NCI-H1105 (cell line): ENCODE measurements at places on chromosomes 7 and 10.

DNA sequence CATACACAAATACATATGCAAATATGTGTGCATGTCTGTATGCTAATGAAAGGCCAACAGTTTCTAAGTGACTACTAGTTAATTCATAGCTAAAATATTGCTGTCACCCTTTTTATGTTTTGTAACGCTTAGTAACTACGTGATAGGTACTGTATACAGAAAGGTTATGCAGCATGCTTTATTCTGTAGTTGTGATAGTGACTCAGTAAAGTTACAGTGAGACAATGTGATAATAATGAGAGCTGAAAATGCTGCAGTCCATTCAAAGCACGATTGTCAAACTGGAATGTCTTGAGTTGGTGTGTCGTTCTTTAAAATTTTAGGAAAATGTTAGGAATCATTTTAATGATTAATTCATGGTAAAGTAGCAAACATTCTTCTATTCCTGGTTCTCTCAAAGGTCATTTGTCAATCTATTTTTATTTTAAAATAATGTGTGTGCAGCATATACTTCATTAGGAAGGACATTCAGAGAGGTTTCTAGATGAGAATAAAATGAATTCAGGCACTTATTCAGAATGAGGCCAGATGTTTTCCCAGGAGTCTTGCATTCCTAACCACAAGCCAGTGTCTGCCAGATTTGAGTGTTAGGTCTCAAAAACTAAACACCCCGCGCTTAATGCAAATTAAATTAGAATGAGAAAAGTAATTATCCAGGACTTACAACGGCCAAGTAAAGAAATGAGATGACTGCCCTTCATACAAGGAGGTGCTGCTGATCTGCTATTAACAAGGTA is 408.8 kb upstream of the FZD8 start:
- DNase-seq: no peak

- DNase-seq: no peak
Measured at GRCh38 chr10:62381385-62382102, 7.4 kb downstream of the ZNF365 start.

DNA sequence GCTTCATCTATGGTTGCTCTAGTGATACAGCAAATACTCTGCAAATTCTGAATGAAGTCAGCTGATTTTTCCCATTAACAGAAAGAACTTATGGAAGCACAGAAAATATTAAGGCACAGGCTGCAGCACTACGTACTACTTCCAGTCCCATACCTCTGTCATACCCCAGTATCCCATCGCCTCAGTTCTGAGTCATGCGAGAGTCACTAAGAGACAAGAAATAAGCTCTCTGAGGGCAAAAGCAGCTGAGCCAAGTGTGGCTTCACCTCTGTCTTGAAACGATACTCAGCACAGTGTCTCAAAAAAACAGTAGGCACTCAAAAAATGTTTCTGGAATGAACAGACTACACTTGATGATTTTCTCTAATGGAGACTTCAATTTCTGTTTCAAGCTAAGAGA is 48.2 kb downstream of the EZH2 start:
- DNase-seq: no peak

GRCh38 chr7:91046322-91047089 is 217.7 kb upstream of the FZD1 start:
- no peak for DNase-seq

DNA sequence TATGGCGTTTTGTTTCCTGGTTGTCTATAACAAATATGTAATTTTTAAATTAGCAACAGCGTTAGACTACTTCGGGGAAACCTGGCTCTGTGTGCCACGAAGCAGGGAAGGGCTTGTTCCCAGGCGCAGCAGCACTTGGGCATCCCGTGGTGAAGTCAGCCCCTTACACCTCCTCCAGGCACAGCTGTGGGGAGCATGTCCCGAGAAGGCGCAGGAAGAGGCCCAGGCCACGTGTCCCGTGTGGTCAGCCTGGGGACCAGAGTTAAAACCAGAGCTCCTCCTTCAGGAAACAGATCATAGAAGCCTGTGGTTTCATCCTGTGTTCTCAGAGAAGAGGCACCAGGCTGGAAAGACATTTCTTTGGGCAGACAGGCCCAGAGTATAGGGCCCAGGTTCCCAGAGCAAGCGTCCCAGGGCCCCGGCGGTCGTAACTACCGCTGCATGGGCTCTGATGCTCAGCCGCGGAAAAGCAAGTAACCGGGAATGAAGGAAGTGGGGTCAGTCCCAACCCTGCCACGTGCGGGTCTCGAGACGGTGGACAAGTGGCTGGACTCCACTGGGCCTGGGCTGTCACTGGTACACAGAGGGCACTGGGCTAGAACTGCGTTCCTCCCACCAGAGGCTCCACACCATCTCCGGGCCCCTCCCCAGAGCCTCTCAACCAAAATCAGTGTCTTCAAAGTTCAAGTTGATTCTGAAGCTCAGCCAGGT is 7.1 kb downstream of the NUDT1 start:
- no peak for DNase-seq

DNA sequence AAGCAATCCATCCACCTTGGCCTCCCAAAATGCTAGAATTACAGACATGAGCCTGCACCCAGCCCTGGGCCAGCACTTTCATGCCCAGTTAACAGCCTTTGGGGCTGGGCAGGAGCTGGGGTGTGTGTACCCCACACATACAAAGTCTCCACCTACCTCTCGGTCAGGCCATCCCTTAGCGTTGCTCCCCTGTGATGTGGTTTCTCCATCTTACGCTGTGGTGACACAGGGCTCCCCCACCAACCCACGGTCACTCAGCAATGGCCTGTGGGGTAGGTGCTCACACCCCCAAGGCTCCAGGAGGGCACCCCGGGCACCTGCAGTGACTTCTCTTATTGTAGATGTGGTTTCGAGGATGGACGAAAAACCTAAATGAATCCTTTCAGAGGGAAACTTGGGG is 58.8 kb downstream of the ASB13 start:
- no peak for DNase-seq
